ENCODE measurements at places on chromosomes 2 and 18. TPM values are rescaled to one million over a fixed set of nuclear protein-coding genes. Genes with fewer than 3 reads are reported as not detected.

Gene SNORC
- 0.30 TPM for total RNA-seq

GRCh38 chr2:189485146-189485545 lies 43.9 kb downstream of the WDR75 start:
- no peak for DNase-seq

Gene TANC1
- total RNA-seq = 51.8 TPM

DNA sequence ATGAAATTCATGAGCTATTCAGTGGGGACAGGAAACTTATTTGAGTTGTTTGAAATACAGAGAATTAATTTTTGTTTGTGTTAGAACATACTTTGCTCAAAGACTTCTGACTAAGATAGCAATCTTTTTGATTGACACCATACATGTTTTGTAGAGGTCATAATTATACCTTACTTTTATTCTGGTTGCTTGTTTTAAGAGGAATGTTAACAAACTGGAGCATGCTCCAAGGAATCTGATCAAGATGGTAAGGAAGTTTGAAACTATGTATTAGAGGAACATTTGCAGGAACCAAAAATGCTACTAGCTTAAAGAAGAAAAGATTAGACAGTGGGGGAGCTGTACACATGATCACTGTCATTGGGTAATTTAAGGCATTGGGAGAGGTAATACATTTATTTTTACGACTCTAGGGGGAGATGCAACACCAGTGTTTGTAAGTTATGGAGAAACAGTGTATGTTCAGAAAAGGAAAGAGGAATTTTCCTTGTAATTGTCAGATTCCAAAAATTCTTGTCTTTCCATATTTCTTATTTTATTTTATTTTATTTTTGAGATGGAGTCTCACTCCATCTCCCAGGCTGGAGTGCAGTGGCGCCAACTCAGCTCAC lies 8.0 kb downstream of the AGFG1 start:
- DNase-seq = no peak

Gene DSG4
- not detected for total RNA-seq

GRCh38 chr2:236417150-236417549 lies 152.5 kb upstream of the ACKR3 start:
- DNase-seq = no peak

GRCh38 chr2:39693245-39693644 lies 27.5 kb downstream of the TMEM178A start:
- no peak for DNase-seq

DNA sequence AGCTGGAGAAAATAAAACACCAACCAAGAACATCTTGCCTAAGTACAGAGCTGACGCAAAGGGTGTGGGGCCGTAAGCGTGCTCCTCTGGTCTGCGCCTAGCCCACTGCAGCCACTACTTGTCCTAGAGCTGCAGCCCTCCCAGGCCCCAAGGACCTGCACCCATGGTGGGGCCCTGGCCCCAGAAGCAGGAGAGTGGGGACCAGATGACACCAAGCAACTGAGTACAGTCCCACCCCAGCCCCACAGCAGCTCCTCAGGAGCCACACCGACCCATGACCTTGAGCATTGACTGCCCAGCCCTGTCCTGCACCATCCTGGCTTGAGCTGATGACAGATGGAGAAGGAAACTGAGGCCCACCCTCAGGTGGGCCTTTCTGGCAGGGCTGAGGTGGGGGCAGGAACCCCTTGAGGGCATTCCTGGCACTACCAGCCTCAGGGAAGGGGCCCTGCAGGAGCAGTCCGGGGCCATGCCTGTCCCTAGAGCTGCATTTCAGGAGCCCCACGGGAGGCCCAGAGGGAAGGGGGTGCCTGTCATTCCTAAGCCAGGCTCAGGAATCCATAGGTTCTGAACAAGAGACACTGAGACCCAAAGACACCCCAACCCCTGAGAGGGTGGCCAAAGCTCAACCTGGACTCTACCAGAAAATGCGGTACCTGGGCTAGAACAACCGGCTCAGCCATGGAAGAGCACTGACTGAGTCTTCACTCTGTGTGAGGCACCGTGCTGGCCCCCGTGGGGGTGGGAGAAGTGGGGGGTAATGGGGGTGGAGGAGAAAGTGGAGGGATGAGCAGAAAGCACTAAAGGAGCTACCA lies 4.9 kb downstream of the KIF1A start:
- DNase-seq = no peak

All from right atrium auricular region (tissue), 2 donors.